Small intestine (tissue), 16 donors: ENCODE measurements at places on chromosomes 3 and 15. TPM values are rescaled to one million over a fixed set of nuclear protein-coding genes. Genes with fewer than 3 reads are reported as not detected.

GRCh38 chr3:70358978-70359580 lies 46.6 kb upstream of the MDFIC2 start:
- no peaks in the 10 kb centered on the region for H3K4me1 ChIP-seq
- DNase-seq = peak; percentile 46
- no peaks in the 10 kb centered on the region for H3K36me3 ChIP-seq
- no peak overlapping the region for H3K27ac ChIP-seq

- H3K27me3 ChIP-seq = no peaks in the 10 kb centered on the region
- no peak for DNase-seq
- H3K4me3 ChIP-seq = no peak overlapping the region
These were observed 140.7 kb downstream of the IMPG2 start for GRCh38 chr3:101179637-101180036.

Gene INKA1
- 2.2 TPM for polyA plus RNA-seq

Gene SIDT1
- 0.45 TPM for polyA plus RNA-seq

DNA sequence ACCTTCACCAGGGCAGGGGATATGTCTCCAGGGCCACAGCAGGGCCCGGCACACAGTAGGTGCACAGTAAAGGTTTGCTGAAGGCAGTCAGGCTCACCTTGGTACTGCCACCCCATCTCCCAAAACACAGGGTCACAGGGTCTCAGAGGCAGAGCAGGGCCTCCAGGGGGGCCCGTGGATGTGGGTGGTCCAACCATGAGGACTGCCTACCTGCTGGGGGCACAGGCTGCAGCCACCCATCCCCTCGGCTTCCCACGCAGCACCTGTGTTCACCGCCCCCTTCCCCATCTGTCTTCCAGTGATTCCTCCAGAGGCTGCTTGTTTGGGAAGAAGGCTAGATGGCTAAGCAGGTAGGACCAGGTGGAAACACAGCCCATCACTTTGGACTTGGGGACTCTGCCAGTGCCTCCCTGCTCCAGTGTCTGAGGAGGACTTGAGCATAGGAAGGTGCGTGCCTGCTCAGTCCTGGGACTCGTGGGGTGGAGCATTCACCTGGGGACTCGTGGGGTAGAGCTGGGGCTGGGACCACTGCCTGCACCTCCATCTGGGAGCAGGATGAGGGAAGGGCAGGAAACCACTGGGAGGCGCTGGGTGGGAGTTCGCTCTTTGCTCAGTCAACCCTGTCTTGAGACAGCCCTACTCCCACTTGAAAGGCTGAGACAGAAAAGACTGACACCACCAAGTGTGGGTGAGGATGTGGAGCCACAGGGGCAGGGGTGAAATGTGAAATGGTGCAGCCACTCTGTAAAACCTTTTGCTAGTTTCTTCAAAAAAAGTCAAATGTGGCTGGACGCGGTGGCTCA lies 18.8 kb upstream of the PLXND1 start:
- H3K4me1 ChIP-seq = peaks cover 2% of the 10 kb centered on the region
- no peaks in the 10 kb centered on the region for H3K27me3 ChIP-seq
- H3K27ac ChIP-seq = peak overlapping the region; percentile 74
- no peak overlapping the region for H3K4me3 ChIP-seq
- H3K36me3 ChIP-seq = no peaks in the 10 kb centered on the region

Gene KLHL24
- polyA plus RNA-seq = 11.6 TPM

Gene OXNAD1
- polyA plus RNA-seq = 20.1 TPM

- no peaks in the 10 kb centered on the region for H3K4me1 ChIP-seq
- DNase-seq = no peak
- no peaks in the 10 kb centered on the region for H3K36me3 ChIP-seq
- no peaks in the 10 kb centered on the region for H3K27me3 ChIP-seq
These were observed 163.2 kb downstream of the NSUN3 start for GRCh38 chr3:94226078-94226477.

DNA sequence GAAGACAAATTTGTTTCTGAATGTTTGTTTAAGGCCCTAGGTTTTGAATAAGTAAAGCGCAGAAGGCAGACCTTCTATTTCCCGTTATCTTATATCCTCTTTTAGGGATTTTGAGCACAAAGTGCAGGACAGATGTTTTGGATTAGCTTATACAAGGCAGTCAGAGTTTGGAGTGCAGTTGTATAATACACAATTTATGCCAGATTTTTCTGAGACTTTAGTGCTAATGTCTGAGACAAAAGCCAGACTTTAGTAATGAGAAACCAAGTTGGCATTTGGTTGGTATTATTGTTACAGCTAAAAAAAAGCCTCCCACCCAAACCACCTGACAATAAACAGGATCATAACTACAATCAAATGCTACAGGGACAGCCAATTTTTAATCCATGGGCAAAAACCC lies 309.9 kb upstream of the SATB1 start:
- H3K4me3 ChIP-seq = no peak overlapping the region
- peaks cover 2% of the 10 kb centered on the region for H3K27me3 ChIP-seq
- H3K27ac ChIP-seq = no peak overlapping the region
- DNase-seq = no peak
- H3K4me1 ChIP-seq = no peaks in the 10 kb centered on the region

Gene IL16
- polyA plus RNA-seq = 9.7 TPM

DNA sequence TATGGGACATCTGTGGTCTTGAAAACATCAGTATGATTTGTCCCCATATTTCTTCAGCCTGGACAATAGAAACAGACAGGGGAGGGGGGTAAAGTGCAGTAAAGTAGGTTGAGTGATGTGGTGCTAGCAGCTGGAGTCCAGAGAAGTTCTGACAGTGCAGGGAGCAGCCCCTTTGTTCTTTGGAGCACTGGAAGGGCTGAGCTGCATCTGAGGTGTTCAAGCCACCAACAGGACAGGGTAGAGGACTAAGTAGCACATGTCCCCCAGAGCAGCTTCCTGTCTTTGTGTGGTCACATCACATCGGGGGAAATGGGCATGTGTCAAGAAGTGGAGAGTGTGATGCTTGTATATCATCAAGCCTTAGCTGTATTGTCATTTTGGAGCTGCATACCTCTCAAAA lies 12.1 kb downstream of the MRPS22 start:
- no peaks in the 10 kb centered on the region for H3K4me1 ChIP-seq
- H3K27ac ChIP-seq = no peak overlapping the region
- peaks cover 24% of the 10 kb centered on the region for H3K36me3 ChIP-seq

GRCh38 chr3:22147161-22147560 lies 396.2 kb upstream of the ZNF385D start:
- H3K36me3 ChIP-seq = no peaks in the 10 kb centered on the region
- H3K27me3 ChIP-seq = no peaks in the 10 kb centered on the region
- H3K27ac ChIP-seq = no peak overlapping the region
- H3K4me1 ChIP-seq = no peaks in the 10 kb centered on the region
- DNase-seq = no peak

GRCh38 chr3:48588230-48588629 lies 6.9 kb downstream of the COL7A1 start:
- no peaks in the 10 kb centered on the region for H3K4me1 ChIP-seq
- H3K27me3 ChIP-seq = no peaks in the 10 kb centered on the region
- no peak for DNase-seq
- no peak overlapping the region for H3K4me3 ChIP-seq
- H3K36me3 ChIP-seq = no peaks in the 10 kb centered on the region
- H3K27ac ChIP-seq = no peak overlapping the region

DNA sequence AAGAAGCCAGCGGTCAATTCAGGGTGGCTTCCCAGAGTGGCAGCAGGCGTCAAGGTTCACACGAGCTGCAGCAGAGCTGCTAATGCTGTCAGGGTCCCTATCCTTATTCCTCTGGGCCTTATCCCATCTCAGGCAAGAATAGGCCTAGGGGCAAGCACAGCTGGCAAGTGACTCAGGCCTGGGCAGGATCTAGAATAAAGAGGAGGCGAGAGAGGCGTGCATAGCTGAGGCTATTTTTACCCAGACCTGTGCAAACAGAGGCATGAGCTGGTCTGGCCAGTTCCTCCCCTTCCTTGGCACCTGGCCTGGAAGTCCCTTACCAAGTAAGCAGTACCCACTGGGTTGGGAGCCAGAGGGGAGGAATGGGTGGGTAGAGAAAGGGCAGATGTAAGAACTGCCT lies 12.2 kb upstream of the VIPR1 start:
- H3K27me3 ChIP-seq = no peaks in the 10 kb centered on the region
- H3K36me3 ChIP-seq = no peaks in the 10 kb centered on the region
- H3K4me3 ChIP-seq = no peak overlapping the region
- no peaks in the 10 kb centered on the region for H3K4me1 ChIP-seq
- no peak for DNase-seq

Gene DGKG
- 0.22 TPM for polyA plus RNA-seq

GRCh38 chr3:177055605-177056571 lies 141.4 kb downstream of the TBL1XR1 start:
- H3K27me3 ChIP-seq = no peaks in the 10 kb centered on the region
- no peak for DNase-seq
- H3K4me3 ChIP-seq = no peak overlapping the region
- H3K27ac ChIP-seq = no peak overlapping the region
- no peaks in the 10 kb centered on the region for H3K4me1 ChIP-seq

DNA sequence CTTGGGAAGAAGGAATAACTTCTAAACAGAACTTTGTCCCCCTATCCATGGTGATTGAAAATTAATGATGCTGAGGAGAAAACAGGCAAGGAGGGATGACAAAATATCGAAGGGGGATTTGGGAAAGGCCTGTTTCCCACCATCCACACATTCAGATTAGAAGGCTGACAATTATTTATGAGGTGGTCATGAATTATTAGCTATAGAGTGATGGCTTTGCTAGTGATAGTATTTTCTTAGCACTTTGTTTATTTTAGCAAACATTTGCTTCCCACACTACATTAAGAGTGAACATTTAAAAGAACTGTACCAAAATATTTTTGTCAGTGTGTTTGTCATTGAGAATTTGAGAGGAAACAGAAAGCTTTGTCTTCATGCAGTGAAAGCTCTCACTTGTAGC lies 172.6 kb upstream of the PDZRN3 start:
- H3K27ac ChIP-seq = no peak overlapping the region
- DNase-seq = no peak
- H3K4me3 ChIP-seq = no peak overlapping the region
- no peaks in the 10 kb centered on the region for H3K36me3 ChIP-seq
- H3K27me3 ChIP-seq = no peaks in the 10 kb centered on the region

DNA sequence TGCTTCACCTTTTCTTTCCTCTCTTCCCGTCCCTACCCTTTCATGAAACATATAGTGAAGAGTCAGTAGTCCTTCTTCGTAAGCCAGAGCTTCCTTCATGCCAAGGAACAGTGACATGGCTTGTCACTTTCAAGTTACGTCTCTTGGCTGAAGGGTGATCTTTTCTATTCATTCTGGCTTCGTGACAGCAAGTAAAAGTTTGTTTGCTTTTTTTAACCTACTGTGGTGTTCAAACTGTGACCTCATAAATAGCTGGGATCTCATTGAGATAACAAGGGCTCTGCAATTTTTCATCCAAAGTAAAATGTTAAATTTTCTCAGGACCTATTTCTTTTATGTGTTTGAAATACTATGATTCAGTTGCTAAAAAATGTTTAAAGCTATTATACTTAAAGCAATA lies 10.5 kb downstream of the CDIN1 start:
- H3K36me3 ChIP-seq = no peaks in the 10 kb centered on the region
- H3K4me1 ChIP-seq = no peaks in the 10 kb centered on the region
- no peak for DNase-seq
- H3K27me3 ChIP-seq = no peaks in the 10 kb centered on the region
- no peak overlapping the region for H3K27ac ChIP-seq
- H3K4me3 ChIP-seq = no peak overlapping the region

Gene GOLIM4
- 130 TPM for polyA plus RNA-seq

Gene ATOSA
- 38.6 TPM for polyA plus RNA-seq

DNA sequence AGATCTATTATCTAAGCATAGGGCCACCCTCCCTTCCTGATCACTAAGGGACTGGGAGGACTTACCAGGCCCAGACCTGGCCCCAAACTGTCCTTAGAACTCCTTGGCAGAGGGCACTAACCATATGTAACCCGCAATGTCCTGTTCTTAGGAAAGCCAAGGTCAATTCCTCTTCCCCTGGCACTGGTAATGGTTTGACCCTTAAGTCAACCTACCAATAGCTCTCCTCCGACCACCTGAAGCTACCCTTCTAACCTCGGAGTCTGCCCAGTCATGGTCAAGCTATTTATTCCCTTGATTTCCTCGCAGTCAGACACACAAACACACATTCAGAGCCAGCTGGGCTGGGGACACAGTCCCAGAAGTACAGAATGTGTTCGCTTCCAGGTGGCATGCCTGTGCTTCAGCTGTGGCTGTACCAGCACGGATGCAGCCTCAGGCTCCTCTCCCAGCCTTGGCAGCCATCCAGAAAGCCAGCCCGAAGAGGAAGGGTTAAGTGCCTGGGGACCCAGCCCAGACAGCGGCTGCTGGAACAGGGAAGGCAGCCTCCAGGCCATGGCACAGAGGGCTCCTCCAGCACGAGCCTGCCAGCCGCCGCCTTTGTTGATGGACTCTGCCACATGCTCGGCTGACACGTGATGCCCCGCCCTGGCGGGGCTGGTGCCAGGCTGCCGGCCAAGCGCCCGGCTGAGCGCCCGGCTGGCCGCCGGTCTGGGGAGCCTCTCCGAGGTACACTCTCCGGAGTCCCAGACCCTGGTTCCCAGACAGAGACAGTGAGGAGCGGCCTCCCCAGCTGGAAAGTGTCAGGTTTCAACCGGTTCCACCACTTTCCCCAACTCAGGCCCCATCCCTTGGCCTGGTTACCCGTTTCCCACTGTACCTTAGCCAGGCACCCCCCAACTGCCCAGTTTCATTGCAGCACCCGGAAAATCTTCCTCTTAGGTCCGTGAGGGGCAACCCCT lies 5.5 kb downstream of the BMF start:
- DNase-seq = peak; percentile 92
- no peaks in the 10 kb centered on the region for H3K36me3 ChIP-seq
- H3K27ac ChIP-seq = peak overlapping the region; percentile 30
- no peaks in the 10 kb centered on the region for H3K27me3 ChIP-seq
- no peak overlapping the region for H3K4me3 ChIP-seq

Gene EIF4E3
- polyA plus RNA-seq = 11.3 TPM

Gene GHSR
- not detected for polyA plus RNA-seq

- H3K27ac ChIP-seq = no peak overlapping the region
- no peaks in the 10 kb centered on the region for H3K27me3 ChIP-seq
- DNase-seq = no peak
- no peaks in the 10 kb centered on the region for H3K4me1 ChIP-seq
These were observed 232.9 kb upstream of the CTDSPL start for GRCh38 chr3:37628711-37629301.

Gene CHL1
- 0.81 TPM for polyA plus RNA-seq

DNA sequence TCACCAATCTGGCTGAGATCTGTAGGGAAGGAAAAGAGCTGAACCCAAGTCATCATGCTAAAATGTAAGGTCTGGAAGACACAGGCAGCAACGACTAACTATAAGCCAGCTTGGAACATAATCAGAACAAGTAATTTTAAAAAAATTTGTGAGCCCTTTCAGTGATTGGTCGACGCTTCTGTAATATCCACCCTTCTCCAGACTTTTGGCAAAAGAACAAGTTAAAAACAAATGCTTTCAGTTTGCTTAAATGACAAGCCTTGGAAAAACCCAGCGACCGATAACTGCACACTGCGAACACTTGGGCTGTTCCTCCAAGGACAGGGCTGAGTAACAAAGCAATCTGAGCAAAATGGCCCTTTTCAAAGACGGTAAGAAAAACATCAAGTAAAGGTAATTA lies 49.6 kb downstream of the PCSK6 start:
- H3K27me3 ChIP-seq = no peaks in the 10 kb centered on the region
- no peak for DNase-seq
- H3K4me1 ChIP-seq = peaks cover 28% of the 10 kb centered on the region
- H3K36me3 ChIP-seq = no peaks in the 10 kb centered on the region
